Naive thymus-derived CD4-positive, alpha-beta T cell (primary cell): ENCODE measurements at places on chromosomes 2 and 18. TPM values are rescaled to one million over a fixed set of nuclear protein-coding genes. Genes with fewer than 3 reads are reported as not detected.

- H3K36me3 ChIP-seq: peaks cover 15% of the 10 kb centered on the region
- no peaks in the 10 kb centered on the region for H3K4me1 ChIP-seq
- no peaks in the 10 kb centered on the region for H3K27me3 ChIP-seq
- no peak for DNase-seq
Observed at GRCh38 chr2:159445307-159445706, 158.8 kb upstream of the WDSUB1 start.

DNA sequence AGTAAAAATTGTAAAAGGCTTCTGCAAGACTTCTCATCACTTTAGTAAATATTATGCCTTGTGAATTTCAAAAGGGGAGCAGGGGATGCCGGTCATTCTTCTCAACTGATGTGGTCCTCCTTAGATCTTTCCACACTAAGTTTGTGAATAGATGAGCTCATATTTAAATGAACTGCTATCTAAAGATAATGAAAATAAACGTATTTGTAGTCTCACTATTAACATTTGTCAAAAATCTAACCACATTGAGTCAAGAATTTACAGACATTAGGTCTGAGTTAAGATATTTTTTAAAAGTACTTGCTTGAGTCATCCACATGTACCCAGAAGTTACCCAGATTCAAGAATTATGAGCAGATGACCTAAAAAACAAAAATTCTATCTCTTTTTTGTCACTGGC is 6.5 kb downstream of the PRPF40A start:
- H3K36me3 ChIP-seq: no peaks in the 10 kb centered on the region
- H3K4me3 ChIP-seq: no peak overlapping the region
- DNase-seq: no peak
- no peak overlapping the region for H3K27ac ChIP-seq
- no peaks in the 10 kb centered on the region for H3K27me3 ChIP-seq
- H3K4me1 ChIP-seq: peaks cover 22% of the 10 kb centered on the region

DNA sequence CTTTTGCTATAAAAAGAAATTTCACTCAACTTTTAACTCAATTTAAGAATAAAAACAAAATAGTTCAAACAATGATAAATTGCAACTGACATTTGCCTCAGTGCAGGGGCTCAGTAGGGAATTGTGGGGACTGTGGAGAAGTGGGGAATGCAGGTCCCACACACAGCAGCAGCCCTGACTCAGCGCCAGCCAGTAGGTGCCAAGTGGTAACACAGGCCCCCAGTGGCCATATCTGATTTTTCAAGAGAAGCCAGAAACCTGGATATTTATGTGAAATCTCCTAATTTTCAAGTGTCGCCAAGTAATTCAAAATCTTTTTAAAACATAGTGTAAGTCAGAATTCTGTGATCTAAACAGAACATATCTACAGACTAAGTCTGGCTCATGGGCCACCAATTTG is 186.3 kb downstream of the EN1 start:
- H3K4me3 ChIP-seq: no peak overlapping the region
- H3K27ac ChIP-seq: no peak overlapping the region
- DNase-seq: no peak
- H3K36me3 ChIP-seq: no peaks in the 10 kb centered on the region
- H3K4me1 ChIP-seq: no peaks in the 10 kb centered on the region

- no peaks in the 10 kb centered on the region for H3K36me3 ChIP-seq
- DNase-seq: no peak
- H3K4me1 ChIP-seq: no peaks in the 10 kb centered on the region
- no peaks in the 10 kb centered on the region for H3K27me3 ChIP-seq
Observed at GRCh38 chr2:235238537-235238936, 255.3 kb upstream of the AGAP1 start.

Gene POTEC
- not detected for polyA plus RNA-seq

GRCh38 chr18:72325307-72325706 is 218.8 kb downstream of the CBLN2 start:
- H3K4me3 ChIP-seq: no peak overlapping the region
- H3K36me3 ChIP-seq: no peaks in the 10 kb centered on the region
- no peak for DNase-seq
- H3K4me1 ChIP-seq: no peaks in the 10 kb centered on the region
- H3K27ac ChIP-seq: no peak overlapping the region

Gene CNNM4
- polyA plus RNA-seq: 2.0 TPM

DNA sequence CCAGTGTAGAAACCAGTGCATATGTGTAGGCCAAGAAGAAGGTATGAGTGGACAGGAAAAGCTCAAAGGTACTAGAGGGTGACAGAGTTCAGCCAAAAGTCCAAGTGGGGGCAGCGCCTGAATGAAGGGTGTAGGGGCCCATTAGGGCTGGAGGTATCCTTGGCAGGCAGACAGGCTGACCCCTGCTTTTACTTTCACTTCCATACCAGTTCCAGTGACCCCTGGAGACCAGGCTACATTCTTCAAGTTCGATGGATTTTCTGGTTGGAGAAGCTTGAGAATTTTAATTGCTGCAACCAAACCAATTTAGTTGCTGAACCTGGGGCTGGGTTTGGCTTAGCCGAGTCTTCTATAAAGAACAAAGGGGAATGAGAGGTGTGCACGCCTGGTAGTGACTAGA is 42.3 kb upstream of the MRPL33 start:
- H3K36me3 ChIP-seq: no peaks in the 10 kb centered on the region
- no peak overlapping the region for H3K4me3 ChIP-seq
- H3K27ac ChIP-seq: no peak overlapping the region
- H3K4me1 ChIP-seq: no peaks in the 10 kb centered on the region

DNA sequence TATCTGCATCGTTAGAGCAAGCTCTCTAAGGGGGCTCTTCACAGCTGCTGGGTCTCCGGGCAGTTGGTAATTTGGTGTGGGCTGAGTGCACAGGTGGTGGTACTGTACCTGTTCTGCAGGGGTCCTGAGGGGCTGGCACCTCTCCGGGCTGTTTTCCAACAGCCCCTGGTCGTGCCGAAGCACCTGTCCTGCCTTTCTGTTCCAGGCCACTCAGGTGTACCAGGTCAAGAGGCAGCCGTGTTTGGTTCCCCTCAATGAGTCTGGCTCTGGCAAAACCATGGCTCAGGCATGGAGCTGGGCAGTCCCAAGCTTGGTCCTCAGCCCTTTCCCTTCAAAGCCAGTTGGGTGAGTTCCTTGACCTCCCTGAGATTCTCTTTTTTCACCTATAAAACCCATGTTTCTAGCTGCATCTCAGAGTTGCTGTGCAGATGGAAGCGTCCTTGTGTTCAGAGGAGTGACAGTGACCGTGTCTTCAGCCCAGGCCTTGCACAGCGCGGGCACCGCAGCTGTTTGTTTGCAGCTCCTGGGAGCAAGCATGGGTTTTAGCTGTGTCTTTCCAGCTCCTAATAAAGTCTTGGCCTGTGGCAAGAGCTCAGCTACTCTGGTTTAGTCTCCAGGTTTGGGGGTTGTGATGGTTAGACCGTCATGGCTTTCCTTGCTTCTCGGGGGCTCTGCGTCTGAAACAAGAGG is 110.9 kb downstream of the GLI2 start:
- no peaks in the 10 kb centered on the region for H3K27me3 ChIP-seq
- no peaks in the 10 kb centered on the region for H3K36me3 ChIP-seq
- H3K4me3 ChIP-seq: no peak overlapping the region
- DNase-seq: no peak
- no peaks in the 10 kb centered on the region for H3K4me1 ChIP-seq

DNA sequence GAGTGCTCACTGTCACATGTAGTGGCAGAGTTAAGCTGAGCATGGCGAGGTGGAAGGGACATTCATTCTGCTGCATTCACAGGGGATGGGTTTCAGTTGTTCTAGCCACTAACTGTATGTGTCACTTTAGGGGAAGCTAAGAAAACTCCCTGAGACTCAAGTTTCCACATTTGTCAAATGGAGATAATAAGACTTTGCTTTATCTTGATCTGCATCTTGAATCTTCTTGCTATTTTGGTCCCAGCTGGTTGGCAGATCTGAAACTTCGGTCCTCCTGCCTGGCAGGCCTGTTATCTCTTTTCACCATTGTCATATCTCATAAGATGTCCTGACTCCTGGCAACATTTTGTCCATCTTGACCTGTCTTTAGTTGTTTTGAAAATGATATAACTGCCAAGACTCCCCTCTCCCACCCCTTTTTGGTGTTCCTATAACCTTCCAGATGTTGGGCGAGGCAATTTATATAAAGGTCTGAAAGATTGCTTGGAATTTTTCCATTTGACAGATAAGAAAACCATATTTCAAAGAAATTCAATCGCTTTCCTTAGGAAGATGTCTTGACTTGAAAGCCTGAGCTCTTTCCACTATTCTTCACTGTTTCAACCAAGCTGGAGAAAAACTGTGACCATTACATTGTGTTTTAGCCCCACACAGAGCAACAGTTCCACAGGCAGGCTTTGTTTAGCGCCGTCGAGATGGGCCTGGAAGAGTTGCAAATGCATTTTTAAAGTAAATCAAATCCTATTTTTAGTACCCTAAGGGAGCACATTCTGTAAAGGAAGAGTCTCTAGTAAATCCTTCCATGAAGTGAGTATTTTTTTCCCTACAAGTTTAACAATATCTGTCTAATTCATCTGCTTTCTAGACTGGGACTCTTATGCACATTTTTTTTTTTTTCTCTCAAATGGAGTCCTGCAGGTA is 33.4 kb downstream of the MYCN start:
- H3K27ac ChIP-seq: no peak overlapping the region
- H3K27me3 ChIP-seq: no peaks in the 10 kb centered on the region
- no peaks in the 10 kb centered on the region for H3K4me1 ChIP-seq
- H3K4me3 ChIP-seq: no peak overlapping the region
- no peaks in the 10 kb centered on the region for H3K36me3 ChIP-seq
- no peak for DNase-seq

Gene IL1RL2
- polyA plus RNA-seq: not detected

GRCh38 chr2:147937744-147938349 is 82.7 kb downstream of the ORC4 start:
- no peak overlapping the region for H3K4me3 ChIP-seq
- no peak for DNase-seq
- no peaks in the 10 kb centered on the region for H3K4me1 ChIP-seq

DNA sequence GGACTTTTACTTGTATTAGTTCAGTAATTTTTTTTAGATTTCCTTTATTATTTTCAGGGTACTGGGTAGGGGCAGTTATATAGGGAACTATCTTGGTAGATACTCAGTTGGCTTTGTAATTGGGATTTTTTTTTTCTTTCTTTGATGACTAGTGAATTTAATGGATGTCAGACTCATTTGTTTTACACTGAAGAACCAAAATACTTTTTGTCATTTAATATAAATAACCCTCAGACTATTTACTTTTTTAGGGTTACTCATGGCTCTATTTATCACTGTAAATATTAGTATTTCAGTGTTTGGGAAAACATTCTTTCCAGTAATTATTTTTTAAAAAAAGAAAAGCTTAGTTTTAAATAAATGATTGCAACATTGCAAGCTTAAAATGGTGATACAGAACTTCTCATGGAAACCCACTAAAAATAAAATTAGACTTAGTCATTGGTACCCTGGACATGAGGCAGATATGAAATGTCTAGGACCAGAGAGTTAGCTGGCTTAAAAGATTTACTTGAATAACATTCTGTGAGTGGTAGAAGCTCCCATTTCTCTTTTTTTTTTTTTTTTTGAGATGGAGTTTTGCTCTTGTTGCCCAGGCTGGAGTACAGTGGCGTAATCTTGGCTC is 74.4 kb upstream of the CYP20A1 start:
- H3K27ac ChIP-seq: no peak overlapping the region
- no peaks in the 10 kb centered on the region for H3K4me1 ChIP-seq
- H3K4me3 ChIP-seq: no peak overlapping the region

DNA sequence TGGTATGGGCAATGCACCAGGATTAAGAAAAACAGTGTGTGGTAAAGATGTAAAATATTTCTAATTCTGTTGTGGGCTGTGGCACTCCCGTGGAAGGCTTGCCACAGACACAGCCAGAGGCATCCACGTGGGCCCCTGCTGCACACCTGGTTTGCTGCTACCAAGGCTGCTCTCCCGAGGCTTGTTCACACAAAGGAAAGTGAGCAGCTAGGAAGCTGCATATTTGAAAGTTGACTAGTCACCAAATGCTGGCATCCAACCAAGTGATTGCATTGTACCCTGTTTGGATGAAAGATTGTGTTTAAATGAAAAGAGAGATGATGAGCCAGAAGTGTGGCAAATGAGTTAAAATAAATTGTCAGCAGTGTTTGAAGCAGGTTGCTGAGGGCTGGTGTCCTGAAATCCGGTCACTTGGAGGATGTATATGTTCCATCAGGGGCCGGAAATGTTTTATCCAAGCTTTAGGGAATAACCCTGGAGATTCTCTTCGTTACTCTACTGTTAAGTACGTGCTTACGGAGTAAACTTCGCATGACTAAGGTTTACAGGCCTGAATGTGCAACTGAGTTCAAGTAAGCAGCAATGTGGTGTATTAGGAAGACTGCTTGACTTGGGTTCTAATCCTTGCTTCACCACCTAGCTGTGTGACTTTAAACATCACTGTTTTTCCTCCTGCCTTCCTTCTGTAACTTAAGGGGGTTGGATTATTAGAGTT is 86.1 kb downstream of the MSH2 start:
- DNase-seq: no peak
- H3K4me1 ChIP-seq: no peaks in the 10 kb centered on the region
- no peak overlapping the region for H3K27ac ChIP-seq
- H3K4me3 ChIP-seq: no peak overlapping the region

Gene TDRD15
- not detected for polyA plus RNA-seq

DNA sequence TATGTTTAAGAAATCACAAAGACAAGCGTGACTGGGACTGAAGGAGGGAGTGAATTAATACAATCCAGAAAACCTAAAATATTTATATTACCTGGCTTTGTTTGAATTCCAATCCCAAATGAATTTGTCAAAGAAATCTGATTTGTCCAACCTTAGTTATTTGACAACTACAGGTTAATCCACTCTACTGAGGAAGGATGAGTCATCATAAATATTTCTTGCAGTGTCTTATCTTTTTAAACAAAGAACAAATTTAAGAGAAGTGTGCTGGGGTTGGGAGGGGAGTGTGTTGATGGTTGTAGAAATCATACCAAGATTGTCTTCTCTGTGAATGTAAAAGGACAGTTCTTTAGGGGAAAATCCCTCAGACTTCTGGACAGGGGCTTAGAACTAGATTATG is 1106.3 kb upstream of the SLC39A10 start:
- H3K27me3 ChIP-seq: no peaks in the 10 kb centered on the region
- no peak overlapping the region for H3K4me3 ChIP-seq
- no peaks in the 10 kb centered on the region for H3K4me1 ChIP-seq
- DNase-seq: no peak
- no peaks in the 10 kb centered on the region for H3K36me3 ChIP-seq

GRCh38 chr2:18856765-18857164 is 267.4 kb upstream of the NT5C1B start:
- H3K27ac ChIP-seq: no peak overlapping the region
- no peak overlapping the region for H3K4me3 ChIP-seq
- no peak for DNase-seq
- H3K4me1 ChIP-seq: no peaks in the 10 kb centered on the region

Gene GAD1
- not detected for polyA plus RNA-seq

Gene ACP1
- 199 TPM for polyA plus RNA-seq

Gene ARHGAP25
- polyA plus RNA-seq: 63.3 TPM

Gene IL1F10
- polyA plus RNA-seq: not detected

Gene MALL
- polyA plus RNA-seq: not detected

- no peak overlapping the region for H3K4me3 ChIP-seq
- no peak overlapping the region for H3K27ac ChIP-seq
- H3K4me1 ChIP-seq: no peaks in the 10 kb centered on the region
- no peaks in the 10 kb centered on the region for H3K27me3 ChIP-seq
- DNase-seq: no peak
- no peaks in the 10 kb centered on the region for H3K36me3 ChIP-seq
Observed at GRCh38 chr18:31510319-31510718, 12.3 kb downstream of the DSG2 start.

Gene SERPINB13
- not detected for polyA plus RNA-seq

GRCh38 chr2:152284398-152284797 is 50.6 kb upstream of the FMNL2 start:
- no peaks in the 10 kb centered on the region for H3K4me1 ChIP-seq
- no peak overlapping the region for H3K4me3 ChIP-seq
- no peaks in the 10 kb centered on the region for H3K36me3 ChIP-seq
- no peak for DNase-seq
- no peaks in the 10 kb centered on the region for H3K27me3 ChIP-seq
- no peak overlapping the region for H3K27ac ChIP-seq
